ENCODE measurements at places on chromosomes 5 and 9.

- no peak for DNase-seq
These were observed 51.3 kb downstream of the NKD2 start for GRCh38 chr5:1059884-1060263.

DNA sequence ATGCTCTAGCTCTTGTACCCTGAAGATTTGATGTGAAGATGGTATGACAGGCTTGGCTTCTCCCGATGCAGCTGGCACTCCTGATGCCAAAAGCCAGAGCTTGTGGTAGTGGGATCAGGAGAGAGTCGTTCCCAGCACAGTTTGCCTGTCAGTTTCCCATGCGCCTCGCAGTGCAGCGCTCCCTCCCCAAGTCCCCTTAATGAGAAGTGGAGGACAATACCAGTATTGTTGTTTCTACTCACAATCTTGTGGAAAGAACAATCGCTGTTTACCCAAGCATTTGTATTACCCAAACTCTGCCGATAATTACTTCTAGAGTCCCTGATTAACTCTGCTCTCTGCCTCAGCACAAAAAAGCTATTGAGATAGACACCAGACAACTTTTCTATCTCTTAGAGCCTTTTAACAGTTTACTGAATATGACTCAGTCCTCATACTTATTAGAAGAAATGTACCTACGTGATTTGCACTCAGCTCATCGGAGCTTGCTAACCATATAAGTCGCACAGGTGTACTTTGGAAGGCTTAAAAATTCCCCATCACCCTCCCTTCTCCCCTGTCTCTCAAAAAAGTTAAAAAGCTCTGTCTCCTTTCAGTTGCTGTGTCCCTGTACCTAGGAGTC, 283.2 kb upstream of the TMEM161B start:
- no peak for DNase-seq

DNA sequence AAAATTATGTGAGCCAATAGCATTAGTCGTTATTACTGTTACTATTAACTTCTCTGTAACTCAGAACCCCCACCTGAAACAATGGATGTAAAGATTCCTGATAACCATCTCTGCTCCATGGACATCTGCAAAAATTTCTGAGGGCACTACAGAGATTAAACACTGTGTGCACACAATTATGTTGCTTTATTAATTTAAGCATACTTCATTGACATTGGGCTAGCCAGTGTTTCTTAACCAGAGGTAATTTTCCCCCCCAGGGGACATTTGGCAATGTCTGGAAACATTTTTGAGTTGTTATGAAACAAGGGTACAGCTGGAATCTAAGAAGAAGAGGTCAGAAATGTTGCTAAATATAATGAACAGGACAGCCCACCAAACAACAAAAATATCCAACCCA, 19.3 kb downstream of the SLIT3 start:
- DNase-seq: no peak

GRCh38 chr5:161302559-161302958, 244.0 kb downstream of the GABRB2 start:
- DNase-seq: no peak

DNA sequence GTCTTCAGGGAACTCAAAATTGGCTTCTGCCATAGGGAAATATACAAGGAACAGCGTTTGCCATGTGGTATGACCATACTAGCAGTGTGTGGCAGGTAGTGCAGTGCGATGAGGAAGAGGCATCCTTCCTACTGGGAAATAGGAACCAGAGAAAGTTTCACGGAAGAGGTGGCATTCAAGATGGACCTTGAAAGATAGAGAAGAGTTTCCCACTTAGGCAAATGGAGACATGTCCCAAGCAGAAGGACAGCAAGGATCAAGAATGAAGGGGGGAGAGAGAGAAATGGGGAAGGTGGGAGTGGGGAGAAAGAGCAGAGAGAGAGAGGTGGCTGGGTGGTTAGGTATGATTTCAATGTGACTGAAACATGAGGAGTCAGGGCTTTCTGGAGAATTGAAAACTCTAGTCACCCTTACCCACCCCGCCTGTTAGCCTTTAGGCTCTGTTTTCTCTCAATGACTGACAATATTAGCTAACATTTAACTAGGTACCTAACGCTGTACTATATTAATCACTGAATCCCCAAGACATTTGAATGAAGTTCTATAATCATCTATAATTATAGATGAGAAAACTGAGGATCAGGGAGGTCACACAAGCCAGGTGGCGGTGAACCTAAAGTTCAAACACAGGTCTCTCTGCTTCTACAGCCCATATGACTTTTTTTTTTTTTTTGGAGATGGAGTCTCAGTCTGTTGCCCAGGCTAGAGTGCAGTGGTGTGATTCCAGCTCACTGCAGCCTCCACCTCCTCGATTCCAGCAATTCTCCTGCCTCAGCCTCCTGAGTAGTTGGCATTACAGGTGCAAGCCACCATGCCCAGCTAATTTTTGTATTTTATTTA, 171.3 kb downstream of the NR3C1 start:
- no peak for DNase-seq

DNA sequence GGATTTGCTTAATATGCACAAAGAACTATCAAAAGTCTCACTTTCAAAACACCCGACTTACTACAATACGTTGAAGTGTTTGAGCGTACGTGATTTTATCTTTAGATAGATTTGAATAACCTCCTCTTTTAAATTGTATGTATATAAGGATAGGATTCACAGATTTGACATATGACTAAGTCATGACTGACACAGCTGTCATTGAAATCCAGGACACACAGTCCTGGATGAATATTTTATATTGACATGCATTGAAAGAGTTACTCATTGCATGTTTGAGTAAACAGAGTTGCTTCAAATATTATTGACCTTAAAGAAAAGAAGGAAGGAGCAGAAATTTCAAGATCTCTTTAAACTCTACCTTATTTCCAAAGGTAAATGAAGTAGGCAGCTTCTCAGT, 3.3 kb downstream of the MUSK start:
- DNase-seq: no peak

DNA sequence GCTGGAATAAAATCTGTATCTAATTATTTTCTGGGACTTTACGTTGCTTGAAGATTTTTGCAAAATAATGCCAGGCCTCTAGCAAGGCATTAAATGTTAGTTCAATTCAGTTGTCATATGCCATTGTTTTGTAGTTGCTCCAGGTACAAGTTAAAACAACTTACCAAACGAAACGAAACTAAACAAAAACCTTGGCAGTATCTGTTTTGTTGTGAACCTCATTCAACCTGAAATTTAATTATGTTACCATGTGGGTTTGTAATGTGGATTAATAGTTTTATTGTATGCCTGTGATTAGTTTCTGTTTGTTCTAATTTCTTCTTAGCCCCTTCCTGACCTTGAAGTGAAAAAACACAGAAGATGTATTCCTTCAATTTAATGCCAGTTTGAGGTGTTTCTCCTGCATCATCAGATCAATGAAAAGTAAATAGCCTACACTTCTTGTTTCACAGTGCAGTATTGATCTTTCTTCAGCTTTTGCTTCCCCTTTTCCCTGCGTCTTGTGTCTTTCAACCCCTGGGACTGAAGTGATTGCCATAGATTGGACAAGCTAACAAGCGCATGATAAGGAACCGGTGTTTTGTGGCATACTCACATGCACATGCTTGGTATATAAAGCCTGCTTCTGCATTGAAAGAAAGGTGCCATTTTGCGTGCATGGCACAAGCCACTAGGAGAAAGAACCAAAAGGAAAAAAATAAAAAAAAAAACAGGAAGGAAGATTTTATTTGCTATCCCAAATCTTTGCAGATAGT, 699.0 kb upstream of the ARRDC3 start:
- no peak for DNase-seq

DNA sequence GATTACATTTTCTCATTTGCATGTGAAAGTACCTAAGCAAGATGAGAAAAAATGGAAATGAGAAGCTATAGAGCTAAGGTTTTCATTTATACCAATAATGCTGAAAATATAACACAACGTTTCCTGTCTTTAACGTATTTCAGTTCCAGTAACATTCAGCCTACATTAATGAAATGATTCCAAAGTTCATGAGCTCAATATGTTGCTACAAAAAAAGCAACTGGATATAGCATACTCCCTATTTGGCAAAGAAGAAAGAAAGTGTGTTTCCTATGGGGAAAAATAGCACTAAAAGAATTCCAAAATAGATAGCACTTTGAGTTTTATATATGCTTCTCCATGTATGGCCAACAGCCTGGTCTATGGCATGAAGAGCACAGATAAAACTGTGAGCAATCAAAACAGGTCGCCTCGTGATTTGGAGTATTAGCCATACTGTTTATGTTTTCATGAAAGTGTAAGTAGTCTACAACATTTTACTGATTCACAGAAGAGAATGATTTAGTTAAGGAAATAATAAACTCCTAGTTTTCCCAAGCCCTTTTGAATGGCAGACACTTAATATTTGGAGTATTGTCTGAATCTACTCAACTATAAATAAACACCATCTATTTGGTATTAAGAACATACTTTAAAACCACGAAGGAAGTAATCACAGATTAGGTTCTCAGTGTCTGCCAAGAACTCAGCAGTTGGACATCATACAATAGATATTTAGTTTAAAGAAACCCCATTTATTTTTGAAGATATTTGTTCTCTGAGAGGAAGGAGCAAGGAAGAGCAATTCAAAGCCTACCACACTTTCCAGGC, 258.7 kb upstream of the RASA1 start:
- DNase-seq: no peak

GRCh38 chr5:94240596-94240992, 377.8 kb downstream of the KIAA0825 start:
- no peak for DNase-seq

- no peak for DNase-seq
These were observed 61.6 kb upstream of the RPL26L1 start for GRCh38 chr5:172897481-172898217.

Measured in mesenteric fat pad (tissue), 1 donor.